ENCODE measurements at places on chromosomes 4 and X. TPM values are rescaled to one million over a fixed set of nuclear protein-coding genes. Genes with fewer than 3 reads are reported as not detected.

Gene TMSB15C
- total RNA-seq: 0.12 TPM

Gene CENPI
- 3.9 TPM for total RNA-seq

Gene UGT2B17
- 0.20 TPM for total RNA-seq

Gene BRS3
- not detected for total RNA-seq

- ATAC-seq: no peak
These were observed 103.7 kb downstream of the ADRA2C start for GRCh38 chr4:3869661-3870566.

Gene APLN
- total RNA-seq: 0.28 TPM

DNA sequence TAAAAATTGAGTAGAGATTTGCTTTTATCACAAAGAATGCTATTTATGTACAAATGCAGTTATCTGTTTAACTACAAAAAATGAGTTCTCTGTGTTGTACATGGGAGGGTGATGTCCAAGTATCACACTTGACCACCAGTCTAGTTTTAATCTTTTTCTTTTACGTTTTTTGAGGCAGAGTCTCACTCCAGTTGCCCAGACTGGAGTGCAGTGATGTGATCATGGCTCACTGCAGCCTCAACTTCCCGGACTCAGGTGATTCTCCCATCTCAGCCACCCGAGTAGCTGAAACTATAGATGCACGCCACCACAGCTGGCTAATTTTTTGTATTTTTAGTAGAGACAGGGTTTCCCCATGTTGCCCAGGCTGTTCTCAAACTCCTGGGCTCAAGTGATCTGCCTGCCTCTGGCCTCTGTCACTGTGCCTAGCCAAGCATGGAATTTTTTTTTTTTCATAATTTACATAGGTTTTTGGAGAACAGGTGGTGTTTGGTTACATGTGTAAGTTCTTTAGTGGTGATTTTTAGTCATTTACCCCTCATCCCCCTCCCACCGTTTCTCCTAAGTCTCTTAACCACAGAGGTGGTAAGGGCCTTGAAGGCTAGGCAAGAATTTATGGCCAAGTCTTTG lies 47.9 kb upstream of the RPA4 start:
- no peak for ATAC-seq

Gene GPAT3
- 9.8 TPM for total RNA-seq

Gene HSFX4
- not detected for total RNA-seq

DNA sequence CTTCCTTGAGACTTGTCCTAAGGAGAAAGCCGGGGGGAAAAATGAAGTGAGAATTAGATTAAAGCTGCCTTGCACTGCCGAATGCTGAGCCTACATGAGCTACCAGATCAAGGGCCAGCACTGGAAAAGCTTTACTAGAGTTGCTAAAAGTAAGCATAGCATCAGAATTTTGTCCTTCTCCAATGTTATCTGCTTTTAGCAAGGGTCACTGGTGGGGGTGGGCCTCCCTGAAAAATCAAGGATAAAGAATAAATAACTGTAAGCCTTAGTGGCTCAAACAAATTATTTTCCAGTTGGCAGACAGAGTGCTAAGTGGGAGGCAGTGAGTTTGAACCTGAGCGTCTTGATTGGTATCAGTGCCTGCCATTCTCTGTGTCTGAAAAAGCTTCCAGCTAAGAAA lies 310.5 kb upstream of the PITX2 start:
- ATAC-seq: no peak

- ATAC-seq: no peak
These were observed 62.2 kb downstream of the TIGD2 start for GRCh38 chr4:89173336-89174090.

Gene CENPE
- total RNA-seq: 14.1 TPM

Gene CXCL3
- 0.28 TPM for total RNA-seq

- no peak for ATAC-seq
These were observed 22.5 kb downstream of the PPA2 start for GRCh38 chr4:105451346-105451745.

DNA sequence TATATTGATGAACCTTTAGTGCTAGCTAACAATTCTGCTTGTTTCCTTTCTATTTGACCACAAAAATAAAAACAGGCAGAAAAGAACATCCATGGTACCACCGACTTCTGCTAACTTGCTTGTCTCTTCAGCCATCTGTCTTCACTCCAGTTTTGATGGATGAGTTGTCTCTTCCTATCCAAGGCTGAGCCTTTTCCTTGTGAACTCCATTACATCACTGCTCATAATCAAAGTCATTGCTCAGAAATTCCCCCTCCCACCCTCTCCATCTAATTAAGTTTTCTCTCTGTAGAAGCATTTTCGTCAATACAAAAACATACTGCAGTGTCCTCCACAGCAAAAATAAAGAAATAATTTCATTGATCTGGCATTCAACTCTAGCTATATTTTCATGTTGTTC lies 184.4 kb downstream of the SPCS3 start:
- no peak for ATAC-seq

GRCh38 chrX:95218976-95219375 lies 1465.7 kb upstream of the DIAPH2 start:
- ATAC-seq: no peak

DNA sequence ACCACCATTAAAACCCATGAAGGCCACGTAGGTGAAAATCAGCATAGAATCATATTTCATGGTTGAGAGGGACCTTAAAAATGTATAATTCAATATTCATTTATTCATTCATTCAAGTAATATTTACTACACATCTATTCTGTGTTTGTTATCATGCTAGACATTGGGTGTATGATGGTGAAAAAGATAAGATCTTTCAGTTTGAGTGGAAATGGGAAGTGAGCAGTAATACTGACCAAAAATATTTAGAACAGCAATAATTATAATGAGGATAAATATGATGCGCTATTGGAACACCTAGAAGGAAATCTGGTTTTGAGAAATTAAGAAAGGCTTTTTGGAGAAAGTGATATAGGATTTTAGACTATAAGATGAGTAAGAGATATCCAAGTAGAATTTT lies 28.0 kb downstream of the DKK2 start:
- ATAC-seq: no peak

DNA sequence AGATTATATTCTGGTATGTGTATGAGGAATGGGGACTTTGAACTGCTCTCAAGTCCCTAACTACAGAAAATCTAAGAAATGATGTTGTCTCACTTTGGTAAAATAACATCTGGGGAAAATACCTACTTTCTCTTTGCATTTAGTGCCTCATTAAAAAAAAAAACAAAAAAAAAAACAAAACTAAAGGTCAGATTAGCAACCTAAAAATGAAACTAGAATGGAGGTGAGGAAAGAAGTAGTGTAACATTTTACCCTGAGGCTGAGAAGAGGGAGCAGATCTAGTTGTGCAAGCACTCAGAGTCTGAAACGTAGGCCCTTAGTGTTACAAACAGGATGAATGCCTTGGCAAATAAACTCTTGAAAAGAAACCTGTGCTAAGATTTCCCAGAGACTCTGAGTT lies 56.0 kb downstream of the VGLL1 start:
- ATAC-seq: no peak

DNA sequence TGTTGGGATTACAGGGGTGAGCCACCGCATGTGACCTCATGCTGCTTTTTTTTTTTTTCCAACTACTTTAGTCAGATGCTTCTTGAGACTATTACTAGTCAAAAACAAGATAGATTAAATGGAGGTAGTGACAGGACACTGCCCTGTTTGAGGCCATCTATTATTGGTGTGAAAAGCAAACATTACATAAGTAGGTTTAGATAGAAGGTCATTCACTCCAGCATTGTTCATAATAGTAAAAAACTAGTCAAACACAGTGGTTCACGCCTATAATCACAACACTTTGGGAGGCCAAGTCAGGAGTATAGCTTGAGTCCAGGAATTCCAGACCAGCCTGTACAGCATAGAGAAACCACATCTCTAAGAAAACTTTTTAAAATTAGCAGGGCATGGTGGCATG lies 16.3 kb downstream of the XIAP start:
- no peak for ATAC-seq

GRCh38 chr4:102007959-102008425 lies 217.5 kb downstream of the BANK1 start:
- no peak for ATAC-seq

Gene ZMAT1
- 0.36 TPM for total RNA-seq

- no peak for ATAC-seq
These were observed 117.7 kb downstream of the ADAM29 start for GRCh38 chr4:175035905-175036304.

Gene MAMLD1
- 0.76 TPM for total RNA-seq

Gene ETDB
- not detected for total RNA-seq

GRCh38 chr4:154741922-154742850 lies 1.6 kb upstream of the LRAT start:
- ATAC-seq: no peak

GRCh38 chr4:39937683-39938268 lies 39.9 kb downstream of the PDS5A start:
- ATAC-seq: peak; percentile 40

DNA sequence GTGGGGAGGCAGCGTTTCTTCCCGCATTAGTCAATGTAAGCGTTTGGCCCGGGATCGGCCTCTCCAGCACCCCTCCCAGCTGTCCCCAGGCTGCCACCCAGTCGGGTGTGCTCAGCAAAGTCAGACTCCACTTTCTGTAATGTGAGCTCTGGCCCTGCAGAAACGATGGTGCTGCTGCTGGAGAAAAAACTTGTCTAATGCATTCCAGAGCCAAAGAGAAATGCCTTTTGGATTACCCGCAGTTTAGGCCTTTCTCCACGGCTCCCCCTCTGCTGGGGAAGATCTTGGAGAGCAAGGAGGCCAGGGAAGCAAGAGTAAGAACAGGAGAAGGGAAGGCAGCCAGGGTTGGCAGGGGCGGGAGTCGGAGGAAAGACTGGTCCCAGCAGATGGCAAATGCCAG lies 55.2 kb downstream of the ELF4 start:
- ATAC-seq: no peak
